ENCODE measurements at places on chromosomes 12 and 14.

- no peak for DNase-seq
Observed at GRCh38 chr12:76898442-76898841, 19.6 kb upstream of the CSRP2 start.

DNA sequence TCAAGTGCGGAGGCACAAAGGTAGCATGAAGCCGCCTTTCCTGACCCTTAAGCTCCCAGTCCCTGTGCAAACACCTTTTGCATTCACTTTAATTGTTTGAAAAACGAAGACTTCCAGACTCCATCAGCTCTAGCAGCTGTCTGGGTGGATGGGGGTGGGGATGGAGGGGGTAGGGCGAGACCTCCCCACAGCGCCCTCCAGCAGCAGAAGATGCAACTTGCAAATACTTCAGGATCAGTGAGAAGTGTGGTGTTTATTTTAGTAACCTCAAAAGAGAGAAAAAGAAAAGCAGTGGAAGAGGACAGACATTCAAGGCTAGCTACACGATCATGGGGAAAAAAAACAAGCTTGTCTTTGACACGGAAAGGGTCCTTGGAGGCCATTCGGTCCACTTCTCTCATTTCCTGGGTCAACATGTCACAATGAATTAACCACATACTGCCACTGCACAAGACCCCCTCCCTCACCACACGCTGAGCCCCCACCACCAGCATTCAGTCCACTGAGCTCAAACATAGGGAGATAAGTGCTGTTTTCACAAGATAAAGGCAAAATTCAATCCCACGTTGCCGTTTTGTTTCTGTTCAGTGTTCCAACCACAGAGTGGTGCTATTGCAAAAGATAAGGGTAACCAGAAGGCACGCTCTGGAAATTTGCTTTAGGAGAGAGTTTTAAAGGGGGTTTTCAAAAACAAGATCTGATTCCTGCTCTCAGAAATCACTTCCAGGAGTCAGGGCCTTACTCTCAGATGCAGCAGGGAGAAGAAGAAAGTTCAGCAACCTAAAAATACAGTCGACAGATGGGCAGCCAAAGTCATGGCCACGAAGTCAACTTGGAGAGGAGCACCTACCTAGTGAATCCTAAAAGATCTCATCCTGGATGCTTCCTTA, 3.3 kb upstream of the NTF3 start:
- no peak for DNase-seq

DNA sequence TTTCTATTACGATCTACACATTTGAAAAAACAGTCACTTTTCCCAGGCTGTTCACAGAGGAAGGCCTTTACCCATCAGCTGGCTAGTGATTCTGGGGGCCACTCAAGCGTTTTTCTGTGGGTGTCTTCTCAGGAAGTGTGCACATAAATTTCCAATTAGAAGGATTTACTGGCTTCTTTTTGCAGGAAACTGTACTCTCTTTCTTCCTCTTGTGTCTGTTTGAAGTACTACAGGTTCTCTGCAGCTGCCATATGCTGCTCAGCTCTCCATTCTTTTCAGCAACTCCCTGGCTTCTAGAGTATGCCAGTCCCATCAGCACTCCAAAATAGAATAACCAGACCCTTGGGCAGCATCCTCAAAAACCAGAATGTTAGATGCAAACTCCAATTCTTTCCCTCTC, 110.4 kb upstream of the NAV3 start:
- DNase-seq = no peak

- DNase-seq = no peak
Observed at GRCh38 chr12:76417116-76417515, 68.9 kb upstream of the BBS10 start.

- peak; percentile 5 for DNase-seq
Observed at GRCh38 chr14:89418976-89419375, 1.9 kb upstream of the FOXN3 start.

GRCh38 chr12:121138284-121138683, 5.6 kb downstream of the P2RX7 start:
- DNase-seq = no peak

DNA sequence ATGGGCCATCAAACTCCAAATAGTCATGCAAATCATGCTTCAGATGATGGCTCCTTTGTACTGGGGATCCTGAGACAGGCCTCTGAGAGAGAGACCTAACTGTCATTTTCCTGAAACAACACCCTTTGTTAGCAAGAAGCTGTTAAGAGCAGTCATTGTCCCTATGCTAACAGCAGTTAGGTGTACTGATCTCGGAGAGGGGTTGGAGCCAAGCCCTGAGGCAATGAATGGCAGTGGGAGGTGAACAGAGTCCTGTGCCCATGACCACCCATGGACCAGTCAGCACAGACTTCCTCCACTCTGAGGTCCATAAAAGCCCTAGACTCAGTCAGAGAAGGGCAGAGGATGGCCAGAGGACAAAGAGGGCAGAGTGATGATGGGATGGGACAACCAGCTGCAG, 747.6 kb upstream of the LRFN5 start:
- DNase-seq = no peak

DNA sequence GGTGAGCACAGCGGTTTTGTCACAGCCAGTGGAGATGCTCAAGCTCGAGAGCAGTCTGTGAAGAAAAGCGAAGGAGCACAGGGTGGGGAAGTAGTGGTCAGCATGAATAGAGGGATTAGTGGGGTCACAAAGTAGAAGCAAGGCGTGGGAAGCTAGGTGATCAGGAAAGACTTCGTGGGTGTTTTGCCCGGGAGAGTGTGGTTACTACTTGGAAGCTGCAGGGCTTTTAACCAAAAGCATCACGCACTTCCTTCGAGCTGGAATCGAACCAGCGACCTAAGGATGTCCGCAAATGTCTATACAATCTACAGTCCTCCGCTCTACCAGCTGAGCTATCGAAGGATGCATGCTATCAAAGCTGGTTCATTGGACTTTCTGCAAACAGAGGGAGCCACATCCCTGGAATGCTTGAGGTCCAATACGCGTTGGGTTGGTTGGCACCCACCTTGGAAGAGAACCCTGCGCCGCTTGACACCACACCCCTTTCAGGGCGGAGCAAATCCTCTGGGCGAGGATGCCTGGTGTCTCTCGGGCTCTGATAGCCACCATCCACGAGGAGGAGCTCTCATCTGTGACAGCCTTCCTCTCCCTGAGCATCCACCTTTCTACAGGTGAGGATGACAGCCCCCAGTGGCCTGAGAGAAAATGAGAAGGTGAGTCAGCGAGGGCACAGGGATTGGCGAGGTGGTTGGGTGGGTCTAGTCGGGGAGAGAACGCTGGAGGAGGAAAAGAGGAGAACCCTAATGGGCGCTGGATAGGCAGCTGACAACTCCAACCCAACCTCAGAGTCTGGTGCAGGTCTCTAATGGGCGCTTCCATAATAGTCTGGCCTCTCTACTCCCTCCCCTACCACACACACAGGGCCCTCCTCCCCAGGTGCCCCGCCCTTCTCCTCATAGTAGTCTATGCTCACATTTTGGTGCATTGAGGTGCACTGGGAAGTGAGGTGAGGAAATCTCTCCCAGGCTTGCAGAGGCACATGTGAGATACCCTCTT, 16.0 kb upstream of the OR6S1 start:
- DNase-seq = no peak

DNA sequence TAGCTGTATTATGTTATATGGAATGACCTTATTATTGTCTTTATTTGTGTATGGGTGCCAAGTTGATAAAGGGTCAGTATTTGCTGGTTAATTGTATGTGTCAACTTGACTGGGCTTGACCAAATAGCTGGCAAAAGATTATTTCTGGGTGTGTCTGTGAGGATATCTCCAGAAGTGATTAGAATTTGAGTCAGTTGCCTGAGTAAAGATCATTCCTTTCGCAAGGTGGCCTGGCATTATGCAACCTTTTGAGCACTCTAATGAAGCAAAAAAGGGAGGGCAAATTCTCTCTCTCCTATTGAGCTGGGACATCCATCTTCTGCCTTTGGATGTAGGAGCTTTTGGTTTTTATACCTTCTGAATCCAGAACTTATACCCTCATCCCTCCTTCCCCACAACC, 82.2 kb downstream of the ATXN7L3B start:
- DNase-seq = no peak

GRCh38 chr14:39857376-39858055, 425.3 kb upstream of the FBXO33 start:
- no peak for DNase-seq

All from mesenteric fat pad (tissue), 1 donor.